ENCODE measurements at places on chromosomes 6 and 20.

- DNase-seq: no peak
Observed at GRCh38 chr6:72133324-72133723, 247.0 kb downstream of the RIMS1 start.

DNA sequence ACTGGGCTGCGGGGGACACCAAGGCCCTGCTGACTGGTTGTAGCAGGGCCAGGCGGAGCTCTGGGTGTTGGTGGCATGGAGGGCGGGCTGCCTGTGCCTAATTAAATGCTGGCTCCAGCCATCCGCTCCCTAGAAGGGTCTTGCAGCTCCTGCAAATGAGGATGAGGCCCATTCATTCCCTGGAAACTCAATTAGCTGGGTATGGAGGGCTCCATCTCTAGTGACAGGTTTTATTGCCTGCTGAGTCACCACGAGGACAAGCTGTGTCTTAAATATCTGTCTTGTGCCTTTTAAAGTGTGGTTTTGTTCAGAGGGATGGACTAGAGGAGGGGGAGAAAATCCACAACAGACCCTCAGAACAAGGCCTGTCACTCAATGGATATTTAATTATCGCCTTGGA is 60.9 kb downstream of the SULF2 start:
- peak; percentile 26 for DNase-seq

GRCh38 chr20:56342783-56343182 is 16.0 kb upstream of the FAM210B start:
- DNase-seq: no peak

DNA sequence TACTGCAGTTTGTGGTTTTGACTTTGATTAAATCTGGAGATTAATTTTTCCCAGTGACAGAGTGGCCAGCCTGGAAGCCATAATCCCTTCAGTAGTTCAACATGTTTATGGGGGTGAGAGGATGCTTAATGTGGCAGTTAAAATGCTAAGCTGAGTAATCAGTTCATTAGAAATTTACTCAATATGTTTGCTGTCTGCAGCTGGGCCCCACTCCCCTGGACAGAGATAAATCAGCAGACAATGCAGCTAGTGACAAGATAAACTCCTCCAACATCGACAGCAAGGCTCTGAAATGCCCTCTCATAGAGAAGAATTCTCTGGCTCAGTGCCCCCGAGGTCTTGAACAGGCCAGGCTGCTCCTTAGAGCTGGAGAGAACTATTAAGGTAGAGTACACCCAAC is 101.9 kb downstream of the LRFN2 start:
- no peak for DNase-seq

DNA sequence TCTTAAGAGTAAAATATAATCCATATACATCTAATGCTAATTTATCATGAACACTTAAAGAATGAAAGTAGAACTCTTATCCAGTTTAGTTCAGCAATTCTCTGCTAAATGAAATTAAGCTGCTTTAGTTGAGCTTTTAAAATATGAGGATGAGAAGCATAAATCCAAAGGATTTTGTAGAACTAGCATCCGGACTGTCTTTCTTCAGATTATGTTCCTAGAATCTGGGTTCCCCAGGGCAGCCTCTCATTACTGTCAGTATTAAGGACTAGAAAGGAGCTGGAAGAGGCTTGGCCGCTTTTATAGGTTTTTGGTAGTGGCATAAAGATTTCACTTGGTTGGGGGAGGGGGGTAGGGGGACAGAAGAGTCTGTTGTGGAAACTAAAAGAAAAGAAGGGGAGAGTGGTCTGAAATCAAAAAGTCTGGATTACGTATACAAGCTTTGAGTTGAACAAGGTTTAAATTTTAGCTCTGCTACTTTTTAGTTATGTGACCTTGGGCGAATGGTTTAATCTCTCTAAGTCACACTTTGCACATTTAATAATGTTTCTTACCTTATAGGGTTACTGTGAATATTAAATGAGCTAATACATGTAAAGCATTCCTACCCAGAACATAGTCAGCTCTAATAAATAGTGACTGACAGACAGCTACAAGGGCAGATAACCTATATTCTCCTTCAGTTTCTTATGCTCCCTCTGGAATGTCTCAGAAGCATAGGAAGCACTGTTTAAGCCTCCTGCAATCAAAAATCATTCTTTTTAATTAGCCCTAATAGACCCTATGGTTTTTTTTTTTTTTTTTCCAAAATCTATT is 3.7 kb downstream of the SGK1 start:
- DNase-seq: no peak

GRCh38 chr20:9889270-9889981 is 50.5 kb upstream of the PAK5 start:
- DNase-seq: no peak

DNA sequence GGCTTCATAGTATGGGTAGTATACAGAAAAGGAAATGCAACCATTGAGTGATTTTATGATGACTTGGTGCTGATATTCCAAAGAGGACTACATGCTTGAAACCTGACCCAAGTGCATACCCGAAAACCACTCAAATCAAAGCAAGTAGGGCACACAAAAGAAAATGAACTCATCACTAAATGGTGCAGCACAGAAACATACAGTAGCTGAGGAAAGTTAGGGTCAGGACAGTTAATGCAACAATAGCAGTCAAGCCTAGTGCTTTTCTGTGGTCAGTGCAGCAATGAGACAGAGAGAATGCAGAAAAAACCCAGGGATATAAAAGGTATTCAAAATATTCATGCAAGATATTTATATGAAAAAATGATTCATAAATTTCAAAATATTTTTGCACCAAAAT is 711.1 kb downstream of the EPHA7 start:
- DNase-seq: no peak

- DNase-seq: no peak
Observed at GRCh38 chr20:35719717-35720116, 20.5 kb downstream of the ROMO1 start.

- no peak for DNase-seq
Observed at GRCh38 chr6:15344831-15345230, 99.0 kb downstream of the JARID2 start.

- DNase-seq: no peak
Observed at GRCh38 chr20:43736588-43737158, 9.9 kb upstream of the GTSF1L start.

DNA sequence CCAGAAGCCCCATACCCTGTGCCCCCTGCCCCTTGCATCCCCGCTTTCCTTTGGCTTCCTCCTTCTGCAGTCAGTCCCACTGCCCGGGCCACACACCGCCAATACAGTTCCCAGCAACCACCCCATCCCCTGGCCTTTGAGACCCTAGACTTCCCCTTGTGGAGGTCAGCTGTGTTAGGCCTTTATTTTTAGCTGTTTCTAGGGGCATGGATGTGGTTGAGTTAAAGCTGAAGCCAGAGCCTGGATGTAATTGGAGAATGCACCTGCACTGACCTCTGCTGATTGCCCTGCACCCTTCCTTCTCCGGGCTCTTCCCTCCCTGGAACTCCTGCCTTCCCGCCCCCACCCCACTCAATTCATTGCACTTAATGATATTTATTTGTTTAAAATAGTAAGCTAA is 33.9 kb downstream of the LYRM2 start:
- no peak for DNase-seq

DNA sequence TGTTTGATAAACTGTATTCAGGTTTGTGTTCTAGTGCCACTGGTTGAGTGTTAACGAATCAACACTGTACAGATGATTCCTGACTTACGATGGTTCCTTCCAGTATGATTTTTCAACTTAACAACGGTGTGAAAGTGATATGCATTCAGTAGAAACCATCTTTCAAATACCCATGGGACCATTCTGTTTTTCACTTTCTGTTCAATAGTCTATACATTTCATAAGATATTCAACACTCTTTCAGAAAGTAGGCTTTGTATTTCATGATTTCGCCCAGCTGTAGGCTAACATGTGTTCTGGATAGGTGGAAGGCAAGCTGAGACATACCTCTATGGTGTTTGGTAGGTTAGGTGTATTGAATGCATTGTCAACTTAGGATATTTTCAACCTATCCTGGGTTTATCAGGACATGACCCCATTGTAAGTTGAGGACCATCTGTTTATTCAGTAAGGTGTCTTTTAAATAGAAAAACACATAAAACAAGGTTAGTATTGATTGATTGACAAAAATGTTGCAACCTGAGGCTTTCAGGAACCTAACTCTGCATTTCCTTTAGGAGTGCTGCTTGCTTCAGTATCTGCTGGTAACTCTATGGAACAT is 32.3 kb downstream of the SYNJ2 start:
- no peak for DNase-seq

Measured in A172 (cell line).